AG10803 (cell line): ENCODE measurements at places on chromosomes 3 and 15.

- no peak for DNase-seq
Measured at GRCh38 chr15:67422296-67422695, 98.6 kb upstream of the C15orf61 start.

- no peak for DNase-seq
Measured at GRCh38 chr3:31958701-31959152, 22.3 kb downstream of the OSBPL10 start.

- DNase-seq: no peak
Measured at GRCh38 chr3:52400275-52400793, 44.6 kb downstream of the SEMA3G start.

DNA sequence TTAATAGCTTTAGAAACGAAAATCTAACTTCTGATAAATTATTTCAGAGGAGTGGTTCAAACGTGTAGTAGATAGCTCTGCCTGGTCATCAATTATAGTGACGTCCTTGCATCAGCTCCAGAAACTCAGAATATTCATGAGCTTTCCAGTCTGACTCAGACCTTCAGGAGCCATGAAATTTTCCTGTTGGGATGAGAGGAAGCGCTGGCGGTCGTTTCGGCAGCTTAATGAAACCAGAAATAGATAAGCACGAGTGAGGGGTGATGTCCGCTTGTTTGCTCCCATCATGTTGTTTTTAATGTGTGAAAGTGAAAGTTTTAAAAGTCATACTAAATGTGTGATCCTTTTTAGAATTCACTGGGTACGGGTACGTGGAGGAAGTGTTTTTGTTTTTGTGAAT lies 141.1 kb downstream of the PGPEP1L start:
- peak; percentile 68 for DNase-seq

DNA sequence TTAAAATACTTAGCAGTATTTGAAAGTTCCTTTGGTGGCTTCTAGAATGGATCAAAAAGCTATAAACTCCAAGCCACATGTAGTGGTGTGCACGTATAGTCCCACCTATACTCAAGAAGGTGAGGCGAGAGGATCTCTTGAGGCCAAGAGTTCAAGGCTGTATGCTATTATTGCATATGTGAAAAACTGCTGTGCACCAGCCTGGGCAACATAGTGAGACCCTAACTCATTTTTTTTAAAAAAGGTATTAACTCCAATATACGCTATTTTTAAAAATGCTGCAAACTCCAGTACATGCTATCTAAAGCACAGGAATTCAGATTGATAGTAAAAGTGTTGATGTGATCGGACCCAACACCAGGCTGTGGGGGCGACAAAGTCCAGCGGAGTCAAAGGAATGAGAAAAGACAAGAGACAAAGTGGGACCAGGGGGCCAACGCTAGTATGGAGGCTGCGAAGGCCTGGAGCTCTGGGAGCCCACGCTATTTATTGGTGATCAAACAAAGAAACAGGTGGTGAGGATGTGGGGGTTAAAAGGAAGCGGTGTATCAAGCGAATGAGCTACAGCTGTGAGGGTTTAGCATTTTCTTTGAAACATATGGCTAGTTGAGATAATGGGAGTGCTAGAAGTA lies 66.6 kb downstream of the ARIH1 start:
- DNase-seq: no peak

DNA sequence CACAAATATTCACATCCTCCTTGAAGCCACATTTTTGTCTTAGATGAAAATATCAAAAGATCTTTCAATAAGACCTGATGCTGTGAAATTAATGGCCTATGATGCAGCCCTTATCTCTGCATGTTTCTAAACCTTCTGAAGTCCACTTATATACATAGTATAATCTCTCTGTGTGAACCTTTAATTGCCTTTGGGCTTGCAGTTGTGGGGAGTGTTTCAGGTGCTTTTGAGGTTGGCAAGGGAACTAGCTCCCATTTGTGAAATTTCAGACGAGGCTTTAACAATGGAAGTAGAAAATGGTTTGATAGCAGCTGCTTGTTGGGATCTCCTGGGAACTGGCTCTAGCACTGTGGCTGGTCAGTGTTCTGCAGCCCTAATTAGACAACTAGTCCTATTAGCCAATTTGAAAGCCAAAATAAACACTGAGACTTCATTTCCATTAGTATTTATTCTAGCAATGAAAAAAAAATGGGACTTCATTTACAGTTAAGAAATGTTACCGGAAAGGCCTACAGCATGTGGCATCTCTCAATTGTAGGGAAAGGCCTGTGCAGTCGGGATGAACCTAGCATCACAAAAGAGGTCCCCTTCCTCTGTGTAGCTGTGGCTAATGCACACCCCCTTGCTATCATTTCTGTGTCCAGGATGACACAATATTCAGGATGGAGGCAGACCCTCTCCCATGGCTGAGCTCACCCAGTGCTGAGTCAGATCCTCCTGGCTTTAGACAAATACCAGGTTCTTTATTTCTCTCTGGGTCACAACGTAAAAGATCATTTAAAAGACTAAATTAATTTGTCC lies 140.7 kb upstream of the TRIM42 start:
- no peak for DNase-seq

DNA sequence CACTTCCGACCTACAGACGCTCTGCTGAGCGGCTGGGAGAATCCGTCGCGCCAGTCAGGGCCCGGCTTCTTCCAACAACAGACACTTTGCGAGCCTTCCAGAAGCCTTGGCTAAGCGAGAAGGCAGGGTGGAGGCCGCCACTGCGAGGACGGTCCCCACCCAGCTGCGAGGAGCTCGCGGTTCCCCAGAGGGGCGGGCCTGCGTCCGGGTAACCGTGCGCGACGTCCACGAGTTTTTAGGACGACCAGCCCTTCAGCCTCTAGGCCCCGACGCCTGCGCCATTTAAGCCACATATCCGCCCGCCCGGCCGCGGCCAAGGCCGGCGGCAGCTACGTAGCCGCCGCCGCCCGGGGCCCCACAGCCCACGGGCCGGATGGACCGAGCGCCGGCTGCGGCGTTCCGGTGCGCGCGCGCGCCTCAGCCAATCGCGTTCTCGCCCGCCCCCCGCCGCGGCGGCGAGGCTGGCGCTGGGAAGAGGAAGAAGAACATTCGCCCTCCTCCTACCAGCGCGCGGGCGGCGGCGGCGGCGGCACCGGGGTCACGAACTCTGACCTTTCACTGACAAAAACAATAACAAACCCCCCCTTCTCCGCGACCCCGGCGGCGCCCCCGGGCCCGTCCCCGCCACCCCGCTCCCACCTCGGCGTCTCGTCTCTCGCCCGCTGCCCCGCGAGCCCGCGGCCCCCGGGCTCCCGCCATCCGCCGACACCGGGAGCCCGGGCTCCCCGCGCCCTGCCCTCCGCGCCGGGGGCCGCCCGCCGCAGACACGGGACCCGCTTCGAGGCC lies at the start of gene NR2C2:
Gene NR2C2 (plus strand): TSS at position 484 of the 786 bp plus-strand sequence. CDS start 56,332 bp downstream, outside the sequence.
- peak; percentile 75 for DNase-seq
